ENCODE measurements at places on chromosomes 7 and 10. TPM values are rescaled to one million over a fixed set of nuclear protein-coding genes. Genes with fewer than 3 reads are reported as not detected.

DNA2 gene
- 6.2 TPM for total RNA-seq

- peak; percentile 77 for DNase-seq
These were observed 3.2 kb upstream of the IGFBP3 start for GRCh38 chr7:45924283-45924682.

DNA sequence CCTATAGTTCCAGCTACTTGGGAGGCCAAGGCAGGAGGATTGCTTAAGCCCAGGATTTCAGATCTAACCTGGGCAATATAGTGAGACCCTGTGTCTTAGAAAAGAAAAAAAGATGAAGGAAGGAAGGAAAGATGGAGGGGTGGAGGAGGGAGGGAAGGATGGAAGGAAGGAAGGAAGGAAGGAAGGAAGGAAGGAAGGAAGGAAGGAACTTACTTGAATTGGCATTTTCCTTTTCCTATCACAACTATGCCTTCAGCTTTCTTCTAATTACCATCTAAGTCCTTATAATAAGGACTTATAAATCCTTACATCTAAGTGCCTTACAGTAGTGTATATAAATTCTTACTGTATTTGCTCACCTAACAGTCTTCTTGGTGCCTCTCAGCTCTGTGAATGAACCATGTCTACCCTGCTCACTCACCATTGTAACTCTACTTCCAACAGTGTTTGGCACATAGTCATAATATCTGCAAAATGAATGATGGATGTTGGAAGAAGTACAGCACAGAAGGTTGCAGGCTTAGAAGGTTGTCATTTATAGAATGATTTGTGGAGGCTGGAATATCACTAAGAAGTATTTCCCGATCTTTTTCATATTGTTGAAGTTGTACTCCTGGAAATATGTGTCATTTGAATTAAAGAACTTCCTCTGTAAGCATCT lies 125.5 kb downstream of the KIAA1217 start:
- no peak for DNase-seq

GRCh38 chr10:6476989-6477388 lies 103.1 kb downstream of the PRKCQ start:
- no peak for DNase-seq

- DNase-seq, result peak; percentile 57
These were observed 37.2 kb downstream of the ERLIN1 start for GRCh38 chr10:100148353-100149211.
